ENCODE measurements at places on chromosomes 5 and 9.

DNA sequence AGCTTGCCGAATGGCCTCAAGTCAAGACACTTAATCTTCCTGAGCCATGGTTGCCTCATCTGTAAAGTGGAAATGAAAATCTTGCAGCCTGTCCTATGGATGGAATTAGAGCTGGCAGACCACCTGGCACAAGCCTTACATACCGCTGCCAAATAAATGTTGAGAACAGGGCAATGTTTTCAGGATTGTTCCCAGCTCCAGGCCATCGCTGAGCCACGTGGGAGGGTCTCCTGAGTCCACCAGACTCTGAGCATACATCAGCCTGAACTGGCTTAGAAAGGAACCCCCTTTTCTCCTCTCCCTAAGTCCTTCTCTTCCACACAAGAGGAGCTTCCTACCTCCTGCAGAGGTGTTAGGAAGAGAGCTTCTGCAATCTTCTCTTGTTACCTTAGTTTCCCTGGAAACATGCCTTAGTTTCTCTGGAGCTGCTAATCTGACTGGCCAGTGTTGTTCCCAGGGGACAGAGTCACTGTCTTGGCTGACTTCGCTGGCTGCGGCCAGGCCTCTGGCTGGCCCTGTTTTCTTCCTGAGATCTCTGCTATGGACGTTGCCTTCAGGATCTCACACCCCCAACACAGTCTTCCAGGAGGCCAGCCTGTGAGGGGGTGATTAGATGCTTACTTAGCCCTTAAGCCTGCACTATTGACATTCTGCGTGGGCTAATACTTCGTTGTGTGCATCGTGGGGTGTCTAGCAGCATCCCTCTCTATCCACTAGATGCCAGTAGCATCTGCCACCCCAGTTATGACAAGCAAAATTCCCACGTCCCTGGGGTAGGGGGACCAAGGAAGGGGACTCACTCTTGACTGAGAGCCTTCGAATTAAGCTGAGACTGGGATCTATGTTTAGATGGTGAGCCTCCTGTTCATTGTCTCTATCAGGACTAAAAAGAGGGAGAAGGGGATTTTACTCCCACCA, 62.2 kb downstream of the BOD1 start:
- DNase-seq, result no peak

- DNase-seq, result no peak
These were observed 67.3 kb upstream of the VCAN start for GRCh38 chr5:83404182-83404716.

GRCh38 chr5:12661617-12662370, 757.5 kb upstream of the CTNND2 start:
- DNase-seq, result no peak

DNA sequence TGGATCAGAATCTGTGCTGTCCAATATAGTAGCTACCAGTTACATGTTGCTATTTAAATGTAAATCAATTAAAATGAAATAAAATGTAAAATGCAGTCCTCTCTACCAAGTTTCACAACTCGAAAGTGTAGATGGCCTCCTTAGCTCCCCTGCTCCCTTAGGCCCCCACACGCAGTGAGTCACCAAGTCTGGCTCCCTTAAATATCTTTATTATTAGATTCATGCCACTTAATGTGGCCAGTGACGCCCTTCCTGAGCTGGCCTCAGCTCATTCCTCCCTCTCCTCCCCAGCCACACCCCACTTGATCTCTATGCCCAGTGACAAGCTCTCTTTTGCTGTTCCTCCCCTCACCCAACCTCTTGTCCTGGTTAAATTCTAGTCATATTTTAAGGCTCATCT, 88.4 kb upstream of the DNAH5 start:
- no peak for DNase-seq

DNA sequence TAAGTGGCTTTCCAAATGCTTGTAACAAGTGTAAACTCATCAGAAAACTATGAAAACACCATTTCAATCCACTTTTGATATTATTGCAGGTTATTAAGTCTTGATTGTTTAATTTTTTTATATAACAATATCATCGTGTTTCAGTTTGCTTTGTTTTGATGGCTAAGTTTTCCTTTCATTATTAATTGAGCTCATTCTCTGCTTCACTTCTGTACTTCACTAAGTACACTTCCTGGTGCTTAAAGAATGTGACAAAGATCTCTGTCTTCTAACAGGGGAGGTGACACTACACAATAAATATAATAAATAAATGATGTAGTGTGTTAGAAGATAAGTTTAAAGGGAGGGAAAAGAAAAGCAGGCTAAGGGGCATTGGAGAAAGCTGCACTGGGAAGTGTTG, 13.0 kb upstream of the RAD23B start:
- DNase-seq, result no peak

DNA sequence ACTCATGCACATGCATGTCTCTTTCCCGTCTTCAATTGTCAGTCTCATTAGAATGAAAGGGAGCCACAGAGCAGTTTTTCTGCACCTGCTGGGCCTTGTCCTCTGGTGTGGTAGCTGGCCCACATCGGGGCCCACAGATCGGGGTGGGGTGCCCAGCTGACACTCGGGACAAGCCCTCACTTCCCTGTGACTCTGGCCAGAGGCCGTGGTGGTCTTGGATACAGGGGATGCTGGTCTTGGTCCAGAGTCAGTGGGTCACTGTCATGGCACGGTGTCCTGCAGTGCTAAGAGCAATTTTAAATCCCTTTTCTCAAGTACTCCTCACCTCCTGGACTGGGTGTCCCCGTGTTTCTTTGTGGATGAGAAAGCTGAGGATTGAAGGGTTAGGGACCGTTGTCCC, 193.2 kb downstream of the CACNA1B start:
- no peak for DNase-seq

All from stimulated activated CD8-positive, alpha-beta memory T cell treated with anti-CD3 and anti-CD28 coated beads, Interleukin-15, amount 100 ng/mL, for 24 hours (primary cell).